HuH-7 (cell line): ENCODE measurements at places on chromosomes 2 and 18.

DNA sequence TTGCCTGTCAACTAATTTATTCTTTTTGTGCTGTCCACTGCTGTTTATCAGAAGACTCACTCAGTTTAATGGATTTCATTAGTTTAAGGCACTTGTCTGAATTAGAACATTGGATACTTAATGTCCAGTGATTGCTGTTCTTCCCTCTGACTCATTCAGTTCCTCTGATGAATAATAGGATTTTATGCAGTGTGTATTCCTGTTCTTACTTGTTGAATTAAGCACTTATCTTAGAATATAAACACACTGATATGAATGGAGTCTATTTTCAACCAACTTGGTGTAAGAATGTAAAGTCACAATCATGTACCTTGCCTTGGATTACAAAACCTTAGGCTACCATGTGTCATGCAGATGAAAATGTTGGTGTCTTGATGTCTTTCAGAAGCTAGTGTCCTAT is 87.0 kb upstream of the PROKR1 start:
- no peak for DNase-seq

GRCh38 chr2:58890865-58891525 is 649.9 kb upstream of the FANCL start:
- DNase-seq: no peak

DNA sequence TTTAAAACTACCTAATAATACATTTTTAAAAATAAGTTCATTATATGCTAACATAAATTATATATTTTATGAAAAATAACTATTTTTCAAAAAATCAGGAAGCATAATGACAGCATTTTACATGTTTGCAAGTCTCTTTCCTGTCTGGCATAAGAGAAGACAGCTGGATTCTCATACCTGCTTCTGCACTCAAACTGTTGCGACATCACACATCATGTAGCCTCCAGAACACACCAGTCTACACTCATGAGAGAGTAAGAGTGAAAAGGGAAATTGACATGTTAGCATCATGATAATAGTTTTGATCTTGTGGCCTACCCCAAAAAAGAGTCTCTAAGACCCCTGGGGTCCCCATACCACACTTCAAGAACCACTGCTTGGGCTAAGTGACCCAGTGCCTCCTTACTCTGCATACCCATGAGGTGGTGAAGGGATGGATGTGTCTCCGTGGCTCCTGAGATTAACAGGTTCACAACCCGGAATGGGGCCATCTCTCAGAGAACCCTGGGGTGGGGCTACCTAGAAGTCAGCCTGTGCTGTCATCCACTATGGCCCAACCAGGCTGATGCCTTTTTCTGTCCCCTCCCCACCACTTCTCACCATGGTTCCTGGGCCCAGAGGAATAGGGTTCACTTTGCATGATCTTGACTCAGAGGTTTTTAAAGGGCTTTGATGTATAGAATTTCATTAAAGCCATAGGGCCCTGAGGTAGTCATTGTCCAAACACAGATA is 102.6 kb upstream of the DAPL1 start:
- DNase-seq: no peak

DNA sequence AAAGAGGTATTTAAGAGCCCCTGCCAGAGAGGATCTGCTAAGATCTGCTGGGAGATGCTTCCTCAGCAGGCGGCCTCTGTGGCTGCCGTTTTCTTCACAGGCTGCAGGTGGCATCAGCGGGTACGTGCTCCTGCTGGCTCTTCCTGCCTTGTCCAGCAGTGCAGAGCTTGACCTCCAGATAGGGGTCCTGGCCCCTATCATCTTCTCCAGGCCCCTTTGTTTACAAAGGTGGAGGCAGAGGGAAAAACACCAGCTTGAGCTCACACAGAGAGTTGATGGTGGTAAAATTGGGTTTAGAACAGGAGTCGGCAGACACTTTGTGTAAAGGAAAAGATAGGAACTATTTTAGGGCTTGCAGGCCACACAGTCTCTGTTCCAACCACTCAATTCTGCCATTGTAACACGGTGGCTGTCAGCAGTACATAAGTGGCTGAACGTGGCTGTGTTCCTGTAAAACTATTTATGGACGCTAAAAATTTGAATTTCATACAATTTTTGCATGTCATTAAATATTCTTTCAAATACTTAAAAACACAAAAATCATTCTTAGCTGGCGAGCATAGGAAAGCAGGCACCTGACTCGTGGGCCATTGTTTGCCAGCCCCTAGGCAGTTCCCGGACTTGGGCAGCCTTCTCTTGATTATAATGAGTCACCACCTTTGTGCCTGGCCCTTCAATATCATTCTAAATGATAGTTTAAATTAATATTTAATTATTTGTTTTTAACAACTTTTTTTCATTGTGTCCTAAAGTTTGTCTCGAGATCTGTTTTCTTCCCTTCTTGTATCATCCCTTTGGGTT is 98.2 kb upstream of the B3GNT7 start:
- peak; percentile 77 for DNase-seq

DNA sequence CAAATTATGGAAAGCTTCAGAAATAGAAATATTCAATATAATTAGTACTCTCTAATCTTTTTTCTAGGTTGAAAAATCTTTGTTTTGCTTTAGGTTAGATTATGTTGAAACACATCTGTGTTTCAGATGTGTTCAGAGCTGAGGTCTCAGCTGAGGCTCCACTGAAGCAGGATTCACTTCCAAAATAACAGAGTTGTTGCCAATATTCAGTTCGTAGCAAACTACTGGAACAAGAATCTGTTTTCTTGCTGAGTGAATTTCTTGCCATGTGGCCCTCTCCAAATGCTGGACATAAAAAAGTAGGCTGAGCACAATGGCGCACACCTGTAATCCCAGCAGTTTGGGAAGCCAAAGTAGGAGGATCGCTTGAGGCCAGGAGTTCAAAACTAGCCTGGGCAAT is 8.7 kb downstream of the PHOSPHO2 start:
- no peak for DNase-seq

GRCh38 chr2:204545861-204546735 is 823 bp downstream of the PARD3B start:
- DNase-seq: no peak

GRCh38 chr2:222423186-222423585 is 1.2 kb upstream of the SGPP2 start:
- no peak for DNase-seq

DNA sequence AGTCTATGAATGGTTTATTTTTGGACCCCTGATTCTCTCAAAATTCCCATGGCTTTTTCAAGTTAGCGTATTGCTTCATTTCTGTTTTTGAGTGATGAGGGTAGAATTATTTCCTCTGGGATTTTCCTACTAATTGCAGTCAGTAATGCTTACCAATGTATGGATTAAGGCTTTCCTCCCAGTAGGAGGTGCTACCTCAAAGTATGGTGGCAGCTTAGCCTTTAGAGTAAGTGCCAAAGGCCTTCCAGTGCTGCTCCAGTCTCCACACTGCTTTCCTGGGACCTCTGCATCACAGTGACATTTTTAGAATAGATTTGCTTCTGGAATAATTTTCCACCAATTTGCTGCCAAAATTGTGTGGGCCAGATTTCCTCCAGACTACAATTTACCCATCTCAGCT is 16.2 kb upstream of the SSB start:
- DNase-seq: peak; percentile 17

DNA sequence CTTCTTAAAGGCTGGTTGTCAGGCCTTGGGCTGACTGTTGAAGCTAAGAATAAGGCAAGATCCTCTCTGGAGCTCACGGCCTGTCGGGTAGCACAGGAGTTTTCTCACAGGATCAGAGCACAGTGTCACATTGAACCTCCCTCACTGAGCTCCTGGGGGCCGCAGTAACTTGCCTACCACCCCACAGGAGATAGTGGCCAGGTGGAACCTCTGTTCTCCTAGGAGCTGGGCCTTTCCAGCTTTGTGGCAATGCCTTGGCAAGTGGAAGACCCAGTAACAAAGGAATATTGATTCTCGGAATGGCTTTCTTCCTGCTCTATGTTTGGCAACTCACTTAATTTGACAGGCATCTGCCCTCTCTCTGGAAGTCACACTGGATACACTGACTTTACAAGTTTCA is 1.2 kb upstream of the ALK start:
- DNase-seq: no peak

DNA sequence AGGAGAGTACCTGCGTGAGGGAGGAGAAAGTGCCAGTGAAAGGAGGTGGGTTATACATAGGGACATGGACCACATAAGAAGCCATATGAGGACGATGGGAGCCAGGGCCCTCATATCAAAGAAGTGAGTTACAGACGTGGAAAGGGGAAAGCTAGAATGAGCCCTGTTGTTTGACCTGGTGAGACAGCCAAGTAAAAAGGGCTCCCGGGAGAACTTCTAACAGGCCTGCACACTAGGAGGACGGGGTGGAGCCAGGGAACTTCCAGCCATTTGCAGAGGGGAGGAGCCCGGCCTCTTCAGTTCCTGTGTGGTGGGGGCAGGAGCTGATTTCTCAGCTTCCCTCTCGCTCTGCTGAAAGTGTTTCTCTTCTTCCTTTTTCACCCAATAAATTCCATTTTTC is 84.1 kb upstream of the SLC66A3 start:
- no peak for DNase-seq

- DNase-seq: no peak
These were observed 3.8 kb upstream of the SESTD1 start for GRCh38 chr2:179268277-179268925.

DNA sequence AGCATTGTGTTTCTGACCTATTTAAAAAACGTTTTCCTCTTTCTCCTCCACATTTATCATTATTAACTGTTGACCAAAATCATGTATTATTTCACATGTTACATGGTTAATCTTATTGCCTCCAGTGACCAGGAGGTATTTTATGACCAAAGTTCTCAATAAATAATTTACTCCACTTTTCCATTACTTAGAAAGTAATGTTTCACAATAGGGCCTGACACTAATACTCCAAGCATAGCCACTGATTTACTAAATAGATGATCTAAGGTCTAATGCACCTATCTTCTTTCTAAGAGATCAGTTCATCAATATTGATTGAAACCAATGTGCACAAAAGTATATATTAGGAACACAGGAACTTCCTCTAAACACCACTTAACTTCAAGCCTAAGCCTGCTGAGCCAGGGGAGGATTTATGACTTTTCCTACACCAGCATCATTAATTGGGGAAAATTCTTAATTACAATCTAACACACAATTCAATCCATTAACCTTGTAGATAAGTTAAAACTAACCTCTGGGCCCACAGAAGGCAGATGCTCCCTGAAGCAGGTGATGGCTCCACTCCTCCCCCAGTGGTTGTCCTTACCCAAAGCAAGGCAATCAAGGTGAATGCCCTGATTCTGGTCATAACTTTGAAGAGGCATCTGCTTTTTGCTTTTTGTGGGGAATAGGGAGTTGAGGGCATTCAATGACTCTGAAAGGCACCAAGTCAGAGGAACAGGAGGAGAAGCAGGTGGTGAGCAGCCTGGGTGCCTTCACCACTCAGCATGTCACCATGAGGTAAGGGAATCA is 33.9 kb downstream of the RBMS1 start:
- DNase-seq: no peak

DNA sequence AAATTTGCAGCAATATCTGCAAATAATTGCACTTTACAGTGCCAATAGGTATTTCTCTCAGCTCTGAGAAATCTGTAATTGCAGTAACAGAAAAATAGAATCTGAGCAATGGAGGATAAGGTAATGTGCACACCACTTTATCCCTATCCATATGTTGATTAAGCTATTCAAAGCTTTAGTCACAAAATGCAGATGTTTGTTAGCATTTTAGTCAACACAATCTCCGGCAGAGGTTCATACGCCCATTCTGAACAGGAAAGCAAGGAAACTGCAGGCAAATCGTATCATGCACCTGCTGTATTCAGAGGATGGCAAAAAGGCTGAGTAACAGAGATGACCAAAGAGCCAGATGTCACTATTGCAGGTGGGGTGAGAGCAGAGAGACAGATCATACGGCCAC is 566.2 kb upstream of the CDH2 start:
- no peak for DNase-seq

- no peak for DNase-seq
These were observed 95.6 kb upstream of the ITGB6 start for GRCh38 chr2:160295519-160296207.

DNA sequence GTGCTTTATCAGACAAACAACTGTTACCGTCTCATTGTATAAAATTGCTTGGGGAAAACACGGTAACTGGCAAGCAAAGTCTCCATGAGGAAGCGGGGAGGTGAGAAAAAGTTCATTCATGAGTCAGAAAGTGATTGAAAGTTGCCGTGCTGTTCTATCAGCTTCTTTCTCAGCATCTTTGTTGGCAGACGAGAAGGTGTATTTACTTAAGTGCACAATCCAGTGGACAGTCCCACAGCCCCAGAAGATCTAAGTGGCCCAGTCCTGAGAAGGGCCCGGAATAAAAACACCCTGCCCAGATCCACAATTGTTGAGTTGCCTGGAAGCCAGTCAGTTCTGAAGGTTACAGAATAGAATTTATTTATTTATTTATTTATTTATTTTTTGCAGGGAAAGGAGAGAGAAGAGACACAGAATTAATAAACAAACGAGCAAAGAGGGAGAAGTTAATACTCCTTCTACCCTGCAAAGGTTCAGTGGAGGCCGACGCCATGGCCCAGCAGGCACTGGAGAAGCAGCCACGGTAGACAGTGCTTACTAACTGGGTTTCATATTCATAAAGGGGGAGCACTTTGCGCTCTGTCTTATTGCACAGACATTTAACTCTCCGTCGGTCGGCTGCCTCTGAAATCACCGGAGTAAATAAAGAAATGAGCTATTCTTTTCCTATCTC is 676.0 kb upstream of the SALL3 start:
- no peak for DNase-seq

- DNase-seq: no peak
These were observed 24.8 kb downstream of the LRRFIP1 start for GRCh38 chr2:237652181-237652580.

DNA sequence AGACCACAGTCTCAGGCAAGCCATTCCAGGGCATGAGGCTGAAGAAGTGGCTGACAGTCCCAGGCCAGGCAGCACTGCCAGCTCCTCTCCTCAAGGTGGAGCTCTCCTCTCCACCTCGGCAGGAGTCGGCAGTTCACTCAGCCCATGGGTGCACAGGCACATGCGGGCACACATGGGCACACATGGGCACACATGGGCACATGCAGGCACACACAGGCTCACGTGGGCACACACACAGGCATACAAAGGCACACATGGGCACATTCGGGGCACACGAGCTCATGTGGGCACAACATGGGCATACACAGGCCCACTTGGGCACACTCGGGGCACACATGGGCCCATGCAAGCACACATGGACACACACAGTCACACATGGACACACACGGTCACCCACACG is 65.3 kb upstream of the TAF1B start:
- DNase-seq: peak; percentile 57

GRCh38 chr2:206611191-206611590 is 31.1 kb upstream of the FAM237A start:
- no peak for DNase-seq

- no peak for DNase-seq
These were observed at the start of gene GRP for GRCh38 chr18:59219672-59220163. Gene GRP (plus strand): TSS chr18:59220158. CDS start chr18:59220266, 108 bp downstream.

- DNase-seq: no peak
These were observed 98.7 kb downstream of the GRB14 start for GRCh38 chr2:164522561-164522981.

- no peak for DNase-seq
These were observed 26.9 kb upstream of the COL6A3 start for GRCh38 chr2:237440819-237441281.

GRCh38 chr2:73284296-73285158 is at the start of gene FBXO41:
Gene FBXO41 (minus strand): TSS chr2:73284478. CDS start chr2:73269630, 14,848 bp downstream.
- peak; percentile 80 for DNase-seq
